ENCODE measurements at places on chromosomes 11 and 22.
A peak's percentile ranks its signal among the peaks of the same experiment; 100 is the strongest.

DNA sequence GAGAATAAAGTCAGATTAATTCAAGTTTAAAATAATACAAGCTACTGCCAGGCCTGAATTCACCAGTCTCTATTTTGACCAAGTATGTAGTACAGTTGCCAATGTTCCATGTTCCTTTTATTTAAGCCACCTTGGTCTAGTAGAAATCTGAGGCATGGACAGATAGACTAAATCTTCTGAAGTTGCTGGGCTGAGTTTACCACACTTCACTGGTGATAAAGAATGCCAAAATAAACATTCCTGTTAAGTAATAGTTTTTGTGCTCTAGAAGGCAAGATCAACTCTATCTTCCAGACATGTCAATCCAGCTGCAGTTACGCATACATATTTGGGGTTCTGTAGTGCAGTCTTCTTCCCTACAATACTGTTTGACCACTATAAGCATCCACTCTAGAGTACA is 83.9 kb upstream of the C11orf87 start:
- no peak for DNase-seq

DNA sequence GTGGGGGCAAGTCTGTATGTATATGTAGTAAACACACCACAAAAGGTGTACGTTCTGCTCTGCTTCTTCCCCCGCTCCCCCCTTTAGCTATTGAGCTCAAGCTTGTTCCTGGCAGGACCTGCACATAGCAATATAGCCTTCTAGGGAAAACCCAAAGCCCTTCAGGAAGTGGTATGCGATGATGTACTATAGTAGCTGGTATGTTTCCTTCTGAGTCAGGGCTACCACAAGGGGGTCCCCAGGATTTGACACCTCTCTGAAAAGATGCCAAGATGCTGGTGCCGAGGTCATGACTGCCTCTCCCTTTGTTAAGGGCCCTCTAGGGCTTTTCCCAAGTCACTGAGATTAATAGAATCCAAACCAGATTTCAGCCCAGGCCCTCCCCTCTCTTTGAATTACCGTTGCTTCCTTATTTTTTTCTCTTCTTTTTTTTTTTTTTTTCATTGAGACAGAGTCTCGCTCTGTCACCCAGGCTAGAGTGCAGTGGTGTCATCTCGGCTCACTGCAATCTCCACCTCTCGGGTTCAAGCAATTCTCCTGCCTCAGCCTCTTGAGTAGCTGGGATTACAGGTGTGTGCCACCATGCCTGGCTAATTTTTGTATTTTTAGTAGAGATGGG is 268.4 kb downstream of the ETS1 start:
- no peak for DNase-seq

DNA sequence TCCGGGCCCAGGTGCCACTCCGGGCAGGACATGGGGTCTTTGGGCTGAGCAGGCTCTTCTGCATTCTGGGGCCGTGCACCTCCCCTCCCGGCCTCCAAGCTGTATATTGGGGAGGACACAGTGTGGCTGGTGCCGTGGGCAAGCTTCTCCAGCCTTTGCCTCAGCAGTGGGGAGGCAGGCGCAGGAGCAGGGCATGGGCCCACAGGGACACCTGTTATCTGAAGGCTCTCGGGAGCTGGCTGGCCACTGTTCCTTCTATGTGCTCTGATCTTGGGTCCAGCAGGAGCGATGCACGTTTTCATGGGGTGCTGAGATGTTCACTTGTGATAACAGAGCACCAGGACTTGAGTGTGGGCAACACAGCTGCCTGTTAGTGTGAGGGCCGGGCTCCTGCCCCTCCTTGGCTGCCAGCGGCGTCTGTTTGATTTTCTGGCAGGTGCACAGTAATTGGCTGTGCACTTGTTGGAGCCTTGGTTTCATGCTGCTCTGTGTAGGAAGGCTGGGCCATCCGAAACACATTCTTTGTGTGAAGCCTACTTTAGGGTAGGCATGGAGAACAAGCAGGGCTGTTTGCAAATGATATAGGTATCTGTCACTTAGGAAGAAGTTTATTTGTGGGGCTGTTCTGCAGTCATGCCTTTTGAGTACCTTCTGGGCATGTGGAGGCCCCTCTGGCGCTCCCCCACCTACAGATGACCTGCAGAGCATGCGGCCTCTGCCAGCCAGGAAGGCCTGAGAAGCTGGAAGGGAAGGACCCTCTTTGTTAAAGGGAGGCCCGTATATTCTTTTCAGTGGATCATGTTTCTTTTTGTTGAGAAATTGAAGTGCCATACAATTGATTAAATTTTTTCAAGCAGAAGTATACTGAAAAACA is 201.5 kb downstream of the TBC1D22A start:
- DNase-seq, result no peak

DNA sequence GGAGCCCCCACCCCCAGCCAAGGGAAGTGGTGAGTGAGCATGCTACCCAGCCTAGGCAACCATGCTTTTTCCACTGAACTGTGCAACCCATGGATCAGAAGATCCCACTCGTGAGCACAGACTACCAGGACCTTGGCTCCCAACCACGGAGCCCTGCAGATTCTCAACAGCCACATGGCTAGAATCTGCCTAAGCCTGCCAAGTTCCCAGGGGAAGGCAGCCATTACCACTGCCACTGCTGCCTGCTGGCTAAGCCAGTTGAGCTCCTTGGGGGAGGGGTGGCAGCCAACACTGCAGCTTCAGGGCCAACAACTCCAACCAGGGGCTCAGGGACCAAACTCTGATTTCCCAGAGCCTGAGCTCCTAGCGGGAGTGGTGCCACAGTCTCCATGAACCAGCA is 195.8 kb downstream of the DLG2 start:
- no peak for DNase-seq

DNA sequence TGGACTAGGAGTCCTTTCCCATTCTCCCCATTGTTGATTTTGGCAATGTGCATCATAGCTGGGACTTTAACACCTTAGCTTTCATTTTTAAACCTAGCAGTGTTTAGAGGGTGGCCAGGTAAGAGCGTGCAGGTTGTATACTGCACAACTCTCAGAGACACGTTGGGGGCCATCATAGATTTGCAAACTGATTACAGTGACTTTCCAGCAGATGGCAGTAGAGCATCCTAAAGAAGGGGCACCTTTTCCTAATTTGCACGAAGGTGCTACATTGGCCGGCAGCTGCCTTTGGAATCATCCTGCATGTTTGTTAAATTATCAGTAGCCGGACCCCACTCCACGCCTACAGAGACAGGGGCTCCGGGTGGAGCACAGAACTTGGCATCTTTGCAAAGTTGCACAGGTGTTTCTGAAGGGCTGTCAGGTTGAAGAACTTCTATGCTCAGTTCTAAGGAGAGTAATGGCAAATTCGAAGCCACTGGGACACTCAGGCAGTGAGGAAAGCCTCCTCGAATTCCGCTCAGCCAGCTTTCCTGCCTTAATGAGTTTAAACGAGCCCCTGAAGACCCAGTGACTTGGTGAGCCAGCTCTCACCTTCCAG is 7.7 kb downstream of the LHFPL7 start:
- DNase-seq, result no peak

DNA sequence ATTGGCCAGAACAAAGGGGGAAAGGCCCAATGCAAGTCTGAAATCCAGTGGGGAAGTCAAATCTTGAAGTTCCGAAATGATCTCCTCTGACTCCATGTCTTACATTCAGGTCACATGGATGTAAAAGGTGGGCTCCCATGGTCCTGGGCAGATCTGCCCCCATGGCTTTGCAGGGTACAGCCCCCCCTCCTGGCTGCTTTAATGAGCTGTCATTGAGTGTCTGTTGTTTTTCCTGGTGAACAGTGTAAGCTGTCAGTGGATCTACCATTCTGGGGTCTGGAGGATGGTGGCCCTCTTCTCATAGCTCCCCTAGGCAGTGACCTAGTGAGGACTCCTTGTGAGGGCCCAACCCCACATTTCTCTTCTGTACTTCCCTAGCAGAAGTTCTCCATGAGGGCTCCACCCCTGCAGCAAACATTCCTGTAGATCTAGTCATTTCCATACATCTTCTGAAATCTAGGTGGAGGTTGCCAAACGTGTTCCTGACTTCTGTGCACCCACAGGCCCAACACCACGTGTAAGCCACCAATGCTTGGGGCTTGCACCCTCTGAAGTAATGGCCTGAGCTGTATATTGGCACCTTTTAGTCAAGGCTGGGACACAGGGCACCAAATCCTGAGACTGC is 9.3 kb downstream of the CARD18 start:
- no peak for DNase-seq

DNA sequence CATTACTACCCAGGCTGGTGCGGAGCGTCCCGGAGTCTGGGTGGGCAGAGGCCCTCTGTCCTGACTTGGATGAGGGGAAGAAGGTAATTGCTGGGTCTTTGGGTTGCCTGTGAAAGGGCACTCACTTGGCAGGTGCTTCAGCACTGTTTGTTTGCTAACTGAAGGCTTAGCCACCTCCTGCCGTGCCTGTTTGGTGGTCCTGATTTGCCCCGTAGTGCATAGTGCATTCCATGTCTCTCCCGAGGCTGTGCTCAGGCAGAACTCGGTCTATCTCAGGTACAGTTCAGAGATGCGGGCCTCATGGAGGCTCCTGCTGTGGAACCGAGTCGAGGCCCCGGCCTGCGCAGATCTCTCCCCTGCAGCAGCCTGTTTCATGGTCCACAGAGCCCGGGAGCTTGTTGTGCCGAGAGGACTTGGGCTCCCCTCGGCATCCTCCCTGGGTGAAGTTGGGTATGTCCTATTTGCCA is 146.2 kb downstream of the TBC1D22A start:
- DNase-seq, result peak; percentile 52

DNA sequence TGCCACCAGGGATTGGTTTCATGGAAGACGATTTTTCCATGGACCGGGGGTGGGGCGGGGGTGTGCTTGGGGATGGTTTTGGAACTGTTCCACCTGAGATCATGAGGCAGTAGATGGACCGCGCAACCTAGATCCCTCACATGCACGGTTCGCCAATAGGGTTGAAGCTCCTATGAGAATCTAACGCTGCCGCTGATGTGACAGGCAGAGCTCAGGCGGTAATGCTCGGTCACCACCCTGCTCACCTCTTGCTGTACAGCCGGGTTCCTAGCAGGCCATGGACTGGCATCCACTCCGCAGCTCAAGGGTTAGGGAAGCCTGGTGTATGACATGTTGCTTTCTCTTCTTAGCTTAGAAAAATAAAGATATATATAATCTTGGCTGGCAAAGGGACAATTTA is 22.0 kb downstream of the RBX1 start:
- DNase-seq, result no peak

DNA sequence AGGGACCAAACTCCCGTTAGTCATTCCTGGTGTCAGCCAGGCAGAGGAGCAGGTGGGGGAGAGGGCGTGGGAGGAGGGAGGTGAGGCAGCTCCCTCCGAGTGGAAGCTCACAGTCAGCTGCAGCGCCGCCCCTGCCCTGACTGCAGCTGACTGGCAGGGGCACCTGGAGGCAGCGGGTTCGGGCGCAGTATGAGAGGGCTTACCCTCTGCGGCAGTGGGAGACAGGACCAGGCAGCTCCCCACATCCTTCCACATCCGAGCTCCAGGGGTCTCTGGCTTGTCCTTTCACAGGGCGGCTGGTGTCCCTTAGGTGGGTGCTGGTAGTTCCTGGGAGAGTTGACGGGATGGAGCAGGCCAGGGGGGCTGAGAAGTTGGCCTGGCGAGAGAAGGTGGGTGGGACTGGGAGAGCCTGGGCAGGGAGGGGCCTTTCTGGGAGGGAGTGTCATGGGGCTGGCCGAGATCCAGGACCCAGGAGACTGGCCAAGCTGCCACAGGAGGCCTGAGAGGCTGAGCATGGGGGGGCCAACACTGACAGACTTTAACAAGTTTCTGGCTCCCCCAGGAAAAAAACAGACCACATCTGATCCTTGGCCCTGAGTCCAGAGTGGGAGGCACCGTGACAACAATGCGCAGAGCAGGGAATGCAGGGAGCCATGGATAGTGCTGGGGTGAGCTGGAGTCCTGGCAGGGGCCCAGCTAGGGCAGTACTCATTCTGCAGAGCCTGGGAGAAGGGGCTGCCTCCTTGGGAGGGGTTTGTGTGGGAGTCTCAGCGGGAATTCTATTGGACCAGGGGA is 4.9 kb downstream of the ADORA2A start:
- DNase-seq, result no peak

- DNase-seq, result peak; percentile 76
Measured at GRCh38 chr22:17896586-17896985, 122.3 kb upstream of the BID start.

DNA sequence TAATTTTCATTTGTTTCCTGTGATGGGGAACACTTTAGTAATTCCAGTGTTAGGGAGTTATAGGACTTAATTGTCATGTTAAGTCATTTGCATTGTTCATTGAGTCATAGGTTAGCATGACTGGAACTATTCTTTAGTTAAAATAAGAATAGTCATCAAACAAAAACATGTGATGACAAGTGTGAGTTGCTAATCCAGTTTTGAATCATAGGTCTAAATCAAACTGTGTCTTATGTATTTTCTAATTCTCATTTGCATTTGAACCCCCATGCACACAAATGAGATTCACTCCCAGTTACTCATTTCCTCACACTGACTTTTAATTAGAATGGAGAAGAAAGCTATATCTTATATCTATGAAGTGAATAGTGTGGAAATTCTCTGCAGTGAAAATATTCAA is 405.6 kb downstream of the LRRC4C start:
- no peak for DNase-seq

- no peak for DNase-seq
Measured at GRCh38 chr11:134645576-134645975, 233.5 kb upstream of the B3GAT1 start.

DNA sequence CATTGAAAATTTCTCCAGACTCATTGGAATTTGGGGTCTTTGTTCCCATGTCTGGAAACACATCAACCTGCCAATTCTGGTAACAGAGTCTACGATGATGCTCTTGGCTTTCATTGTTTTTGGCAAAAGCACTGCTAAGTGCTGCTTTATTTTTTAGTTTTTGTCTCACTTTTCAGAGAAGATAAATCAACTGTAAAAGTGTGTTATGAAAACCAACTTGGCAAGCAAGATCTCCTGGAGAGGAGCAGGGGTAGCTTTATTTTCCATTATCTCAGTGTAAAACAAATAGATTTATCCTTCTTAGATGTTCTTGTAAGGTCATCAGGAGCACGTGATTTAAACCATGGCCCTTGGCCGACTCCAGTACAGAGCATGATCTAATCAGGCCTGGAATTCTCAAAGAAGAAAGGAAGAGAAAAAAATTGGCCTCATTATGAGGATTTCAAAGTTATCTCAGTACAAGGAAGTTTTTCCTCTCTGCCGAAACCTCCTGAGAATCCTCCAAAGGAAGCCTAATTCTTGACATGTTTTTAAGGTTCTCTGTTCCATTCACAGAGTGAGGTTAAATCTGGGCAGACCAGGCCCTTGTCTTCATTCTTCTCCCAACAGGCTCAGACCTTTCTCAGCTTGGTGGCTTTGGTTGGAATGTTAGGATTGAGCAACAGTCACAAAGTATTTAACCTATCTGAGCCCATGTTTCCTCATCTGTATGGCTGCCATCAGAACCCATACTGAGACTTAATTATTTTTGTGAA is 16.4 kb upstream of the PAMR1 start:
- DNase-seq, result no peak

GRCh38 chr22:35988030-35988429 is 40.6 kb downstream of the RBFOX2 start:
- DNase-seq, result no peak

Data from ecto neural progenitor cell (in vitro differentiated cells).